Right atrium auricular region (tissue), 2 donors: ENCODE measurements at places on chromosomes 3 and 15. TPM values are rescaled to one million over a fixed set of nuclear protein-coding genes. Genes with fewer than 3 reads are reported as not detected.

Gene TTLL3
- 13.1 TPM for total RNA-seq

Gene ACAD11
- total RNA-seq = 26.0 TPM

GRCh38 chr15:80507638-80508316 lies 103.6 kb downstream of the ARNT2 start:
- no peak for DNase-seq

- no peak for DNase-seq
These were observed 10.1 kb downstream of the AADACL2 start for GRCh38 chr3:151743855-151744254.

DNA sequence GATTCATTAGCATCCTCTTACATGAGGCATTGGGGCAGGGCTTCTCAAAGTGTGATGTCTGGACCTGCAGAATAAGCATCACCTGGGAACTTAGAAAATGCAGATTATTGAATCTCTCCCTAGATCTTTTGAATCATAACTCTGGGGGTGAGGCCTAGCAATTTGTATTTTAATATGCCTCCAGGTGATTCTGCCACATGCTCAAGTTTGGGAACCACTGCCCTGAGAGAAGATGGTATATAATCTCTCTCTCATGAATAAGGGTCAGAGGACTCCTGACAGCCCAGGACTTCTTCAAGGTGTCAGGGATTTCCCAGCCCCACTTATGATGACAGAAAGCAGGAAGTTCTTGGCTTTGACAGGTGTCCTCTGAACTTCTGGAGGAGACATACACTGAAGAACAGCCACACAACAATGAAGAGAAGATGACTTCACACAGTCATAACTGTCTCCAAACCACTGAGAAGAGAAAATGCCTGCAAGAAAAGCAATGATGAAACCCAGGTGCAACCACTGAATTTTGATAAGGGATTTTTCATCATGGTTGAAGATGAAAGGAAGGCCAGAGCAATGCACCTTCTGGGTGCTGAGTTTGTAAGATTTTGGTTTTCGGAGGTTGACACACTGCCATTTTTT lies 211.9 kb upstream of the MRPL3 start:
- DNase-seq = no peak
